NCI-H2081 treated with DMSO at 0.1 percent for 48 hours (cell line): ENCODE measurements at places on chromosomes 1 and 21.

- DNase-seq: no peak
Measured at GRCh38 chr1:167360120-167360519, 139.4 kb downstream of the POU2F1 start.

GRCh38 chr21:21046063-21046462 is 47.9 kb downstream of the NCAM2 start:
- no peak for DNase-seq

- DNase-seq: no peak
Measured at GRCh38 chr1:28139025-28139712, 37.3 kb downstream of the PTAFR start.

DNA sequence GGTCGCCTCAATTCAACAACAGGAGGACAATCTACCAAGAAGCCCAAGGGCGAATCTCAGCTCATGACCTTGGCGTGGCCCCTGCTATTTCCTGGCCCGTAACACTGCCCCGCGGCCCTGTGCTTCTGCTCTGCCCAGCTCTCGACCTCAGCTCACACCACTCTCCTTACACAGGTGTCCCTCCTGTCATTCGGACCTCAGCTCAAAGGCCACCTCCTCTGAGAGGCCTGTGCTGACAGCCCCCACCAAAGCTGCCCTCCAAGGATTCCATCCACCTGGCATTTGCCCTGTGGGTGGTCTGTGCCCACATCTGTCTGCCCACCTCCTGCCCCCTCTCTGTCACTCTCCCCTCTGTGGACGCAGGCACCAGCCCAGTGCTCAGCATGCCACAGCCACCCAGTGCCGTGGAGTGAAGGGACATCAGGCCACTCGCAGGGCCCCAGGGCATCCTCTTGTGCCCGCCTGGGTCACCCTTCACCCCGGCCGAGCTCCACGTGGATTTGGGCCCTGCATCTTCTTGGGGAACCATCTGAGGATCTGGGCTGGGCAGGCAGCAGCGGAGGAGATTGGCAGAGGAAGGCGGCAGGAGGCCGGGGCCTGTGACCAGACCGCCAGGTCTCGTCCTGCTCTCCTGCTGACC is 70.3 kb downstream of the DHRS3 start:
- DNase-seq: no peak

GRCh38 chr1:151549199-151549598 is 9.1 kb downstream of the TUFT1 start:
- DNase-seq: no peak

GRCh38 chr1:205991237-205991636 is 12.0 kb downstream of the RAB7B start:
- DNase-seq: no peak

- DNase-seq: no peak
Measured at GRCh38 chr1:169495046-169495775, 9.5 kb upstream of the SLC19A2 start.

DNA sequence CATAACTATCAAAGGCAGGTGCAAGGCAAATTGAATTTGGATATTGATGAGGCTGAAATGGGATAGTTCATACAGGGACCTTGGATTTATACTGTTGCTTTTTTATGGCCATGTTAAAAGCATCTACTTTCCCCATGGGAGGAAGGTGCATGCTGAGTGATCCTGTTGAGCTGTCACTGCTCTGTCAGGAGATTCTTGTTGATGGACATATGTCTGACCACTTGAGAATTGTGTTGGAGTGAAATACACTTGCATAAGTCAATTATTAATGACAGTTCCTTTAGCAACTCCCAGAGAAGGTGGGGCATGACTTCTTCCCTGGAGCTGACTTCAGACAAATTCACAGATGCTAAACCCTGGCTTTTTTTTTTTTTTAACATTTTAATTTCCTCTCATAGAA is 58.4 kb upstream of the DYNLT5 start:
- DNase-seq: no peak

GRCh38 chr1:196074182-196074581 is 534.1 kb downstream of the KCNT2 start:
- DNase-seq: no peak

- DNase-seq: no peak
Measured at GRCh38 chr1:8097908-8098307, 71.8 kb upstream of the ERRFI1 start.

DNA sequence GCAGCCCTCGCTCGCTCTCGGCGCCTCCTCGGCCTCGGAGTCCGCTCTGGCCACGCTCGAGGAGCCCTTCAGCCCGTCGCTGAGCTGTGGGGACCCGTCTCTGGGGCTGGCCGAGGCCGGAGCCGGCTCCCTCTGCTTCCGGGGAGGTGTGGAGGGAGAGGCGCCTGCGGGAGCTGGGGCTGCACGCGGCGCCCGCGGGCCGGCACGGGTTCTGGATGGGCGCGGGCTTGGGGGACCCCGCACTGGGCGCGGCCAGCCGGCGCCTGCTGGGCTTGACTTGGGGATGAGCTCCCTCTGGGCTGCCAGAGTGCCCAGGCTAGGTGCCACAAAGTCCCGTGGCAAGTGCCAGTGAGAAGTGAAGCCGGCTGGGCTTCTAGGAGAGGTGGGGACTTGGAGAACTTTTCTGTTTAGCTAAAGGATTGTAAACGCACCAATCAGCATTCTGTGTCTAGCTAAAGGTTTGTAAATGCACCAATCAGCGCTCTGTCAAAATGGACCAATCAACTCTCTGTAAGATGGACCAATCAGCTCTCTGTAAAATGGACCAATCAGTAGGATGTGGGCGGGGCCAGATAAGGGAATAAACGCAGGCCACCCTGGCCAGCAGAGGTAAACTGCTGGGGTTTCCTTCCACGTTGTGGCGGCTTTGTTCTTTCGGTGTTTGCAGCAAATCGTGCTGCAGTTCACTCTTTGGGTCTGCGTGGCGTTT is 20.2 kb downstream of the EXOC8 start:
- no peak for DNase-seq

DNA sequence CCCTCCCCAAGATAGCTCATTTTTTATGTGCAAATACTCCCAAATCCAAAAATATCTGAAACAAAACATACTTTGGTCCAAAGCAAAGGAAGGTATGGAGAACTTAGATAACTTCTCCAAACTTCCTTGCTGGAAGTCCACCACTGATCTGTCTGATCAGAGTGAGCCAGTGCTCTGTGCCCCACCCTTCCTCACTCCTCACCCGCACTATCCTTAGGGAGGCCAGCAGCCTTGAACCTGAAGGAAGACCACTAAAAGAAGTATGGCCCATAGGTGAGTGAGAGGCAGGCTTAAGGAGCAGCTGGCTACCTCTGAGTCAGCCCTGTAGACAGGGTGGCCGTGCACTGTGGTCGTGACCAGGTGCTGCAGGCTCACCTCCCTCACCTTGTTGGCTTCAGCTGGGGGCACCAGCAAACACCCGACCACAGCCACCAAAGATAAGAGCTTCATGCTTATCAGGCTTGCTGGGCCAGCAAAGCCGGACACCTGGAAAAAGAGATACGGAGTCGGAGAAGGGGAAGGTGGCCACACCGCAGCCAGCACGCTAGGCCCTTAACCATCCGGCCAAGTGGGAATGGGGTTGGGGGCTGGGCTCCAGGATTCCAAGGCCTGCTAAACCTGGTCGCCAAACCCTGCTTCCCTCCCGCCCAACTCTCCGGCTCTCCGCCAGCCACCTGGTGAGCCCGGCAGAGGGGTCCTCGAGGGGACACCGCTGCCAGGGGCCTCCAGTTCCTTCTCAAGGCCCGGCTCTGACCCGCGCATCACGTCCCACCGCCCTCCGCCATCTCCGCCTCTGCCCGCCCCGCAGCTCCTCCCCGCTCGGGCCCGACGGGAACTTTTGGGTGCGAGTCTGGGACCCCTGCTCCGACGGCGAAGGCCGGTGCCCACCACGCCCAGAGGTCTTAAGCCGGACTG is 543 bp downstream of the TMEM9 start:
- no peak for DNase-seq

- DNase-seq: no peak
Measured at GRCh38 chr1:3417082-3417739, 37.3 kb upstream of the ARHGEF16 start.

GRCh38 chr1:209428241-209428921 is 155.1 kb upstream of the CAMK1G start:
- DNase-seq: no peak

DNA sequence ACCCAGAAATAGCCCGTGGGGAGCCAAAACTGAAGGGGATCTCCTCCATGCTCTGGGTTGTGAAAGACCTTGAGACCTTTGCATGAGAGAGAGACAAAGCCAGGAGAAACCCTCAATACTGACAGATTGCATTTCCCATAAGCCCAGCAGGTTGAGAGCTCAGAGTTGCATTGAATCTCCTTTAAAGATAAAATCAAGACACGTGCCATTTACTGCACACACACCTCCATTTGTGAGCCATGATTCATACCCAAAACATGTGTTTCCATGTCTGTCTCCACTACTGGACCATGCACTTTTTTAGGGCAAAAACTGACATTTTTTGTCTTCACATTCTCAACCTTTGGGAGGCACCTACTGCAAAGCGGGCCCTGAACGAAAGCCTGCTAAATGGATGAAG is 144.0 kb upstream of the NRIP1 start:
- DNase-seq: no peak

GRCh38 chr21:25862112-25862511 is 127.3 kb downstream of the GABPA start:
- no peak for DNase-seq

GRCh38 chr1:181423301-181423918 is 59.9 kb upstream of the CACNA1E start:
- peak; percentile 47 for DNase-seq

GRCh38 chr1:25197982-25198662 is 34.2 kb downstream of the SYF2 start:
- DNase-seq: no peak

DNA sequence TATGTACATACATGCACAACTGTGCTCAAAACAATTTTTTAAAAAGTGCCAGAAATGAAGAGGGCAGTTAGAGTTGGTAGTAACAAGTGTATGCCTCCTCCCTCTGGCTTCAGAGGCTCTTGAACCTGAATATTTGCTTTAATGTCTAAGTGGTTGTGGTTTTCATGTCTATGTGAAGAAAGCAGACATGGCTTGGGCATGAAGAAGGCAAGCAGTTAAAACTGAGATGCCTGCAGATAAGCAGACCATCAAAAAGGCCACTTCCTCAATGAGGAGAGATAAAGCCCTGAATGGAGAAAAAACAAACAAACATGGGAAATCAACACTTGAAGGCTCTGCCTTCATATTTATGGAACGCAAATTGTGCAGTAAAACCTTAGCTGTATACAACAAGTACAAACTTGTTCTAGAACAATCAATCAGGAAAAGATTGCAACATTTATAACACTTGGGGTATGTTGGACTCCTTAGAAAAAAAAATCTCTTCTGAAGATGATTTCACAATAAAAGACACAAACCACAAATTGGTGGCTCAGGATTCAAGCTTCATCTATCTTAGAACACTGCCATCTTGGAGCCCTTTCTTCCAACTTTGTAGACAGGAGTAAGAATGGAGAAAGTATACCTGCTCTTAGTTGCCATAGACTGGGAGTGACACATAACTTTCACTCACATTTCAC is 52.7 kb upstream of the PLA2G4A start:
- no peak for DNase-seq

DNA sequence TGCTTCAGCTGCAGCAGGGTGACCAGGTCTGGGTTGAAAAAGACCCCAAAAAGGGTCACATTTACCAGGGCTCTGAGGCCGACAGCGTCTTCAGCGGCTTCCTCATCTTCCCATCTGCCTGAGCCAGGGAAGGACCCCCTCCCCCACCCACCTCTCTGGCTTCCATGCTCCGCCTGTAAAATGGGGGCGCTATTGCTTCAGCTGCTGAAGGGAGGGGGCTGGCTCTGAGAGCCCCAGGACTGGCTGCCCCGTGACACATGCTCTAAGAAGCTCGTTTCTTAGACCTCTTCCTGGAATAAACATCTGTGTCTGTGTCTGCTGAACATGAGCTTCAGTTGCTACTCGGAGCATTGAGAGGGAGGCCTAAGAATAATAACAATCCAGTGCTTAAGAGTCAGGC is 2.9 kb downstream of the C1QA start:
- DNase-seq: no peak

DNA sequence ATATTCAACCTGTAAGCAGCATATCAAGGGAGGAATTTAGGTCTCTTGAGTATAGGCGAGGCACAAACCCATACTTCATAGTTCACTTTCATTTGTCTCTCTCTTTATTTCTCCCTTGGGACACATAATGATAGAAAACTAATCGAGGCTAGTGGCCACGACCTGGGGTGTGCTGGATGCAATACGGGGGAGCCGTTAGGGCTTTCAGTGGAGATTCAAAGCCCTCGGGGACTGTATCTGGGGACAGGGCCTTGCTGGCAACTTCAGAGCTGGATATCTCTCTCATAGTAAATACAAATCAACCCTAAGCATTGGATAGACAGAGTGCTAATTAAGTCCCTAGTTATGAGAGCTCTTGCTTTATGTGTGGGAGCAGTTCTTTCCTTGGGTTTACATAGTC is 36.9 kb upstream of the SLC22A15 start:
- no peak for DNase-seq

DNA sequence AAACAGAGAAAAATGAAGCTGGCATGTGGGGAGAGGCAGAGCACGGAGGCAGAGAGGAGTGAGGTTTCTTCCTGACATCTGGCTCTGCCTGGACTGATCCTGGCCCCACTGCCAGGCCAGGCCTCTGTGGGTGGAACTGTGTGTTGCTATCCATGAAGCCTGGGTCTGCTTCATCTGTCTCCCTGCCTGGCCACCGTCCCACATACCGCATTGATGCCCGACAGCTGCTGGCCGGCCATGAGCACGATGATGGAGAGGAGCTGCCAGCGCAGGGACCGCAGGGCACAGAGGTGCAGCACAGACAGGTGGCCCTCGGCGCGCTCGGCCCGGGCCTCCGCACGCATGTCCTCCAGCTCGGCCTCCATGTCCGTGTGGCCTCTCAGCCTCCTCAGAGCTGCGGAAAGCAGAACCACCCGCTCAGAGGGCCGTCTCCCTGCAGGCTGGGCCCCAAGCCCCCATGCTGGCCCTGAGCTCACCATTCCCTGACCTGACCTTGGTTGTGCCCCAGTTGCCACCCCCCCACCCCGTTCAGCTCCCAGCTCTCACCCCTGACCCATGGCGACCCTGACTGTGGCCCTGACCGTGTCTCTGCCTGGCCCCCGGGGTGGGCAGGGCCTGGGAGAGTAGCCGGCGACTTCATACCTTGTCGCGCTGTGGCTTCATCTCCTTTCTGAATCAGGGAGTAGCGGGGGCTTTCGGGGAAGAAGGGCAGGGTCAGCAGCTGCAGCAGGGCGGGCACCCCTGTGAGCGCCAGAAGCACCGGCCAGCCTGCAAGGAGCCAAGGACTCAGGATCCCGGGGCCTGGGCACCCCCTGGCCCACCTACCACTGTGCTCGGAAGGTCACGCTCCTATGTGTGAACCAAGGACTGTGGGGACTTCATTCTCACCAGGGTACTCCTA is 11.5 kb downstream of the SLC2A7 start:
- DNase-seq: no peak

DNA sequence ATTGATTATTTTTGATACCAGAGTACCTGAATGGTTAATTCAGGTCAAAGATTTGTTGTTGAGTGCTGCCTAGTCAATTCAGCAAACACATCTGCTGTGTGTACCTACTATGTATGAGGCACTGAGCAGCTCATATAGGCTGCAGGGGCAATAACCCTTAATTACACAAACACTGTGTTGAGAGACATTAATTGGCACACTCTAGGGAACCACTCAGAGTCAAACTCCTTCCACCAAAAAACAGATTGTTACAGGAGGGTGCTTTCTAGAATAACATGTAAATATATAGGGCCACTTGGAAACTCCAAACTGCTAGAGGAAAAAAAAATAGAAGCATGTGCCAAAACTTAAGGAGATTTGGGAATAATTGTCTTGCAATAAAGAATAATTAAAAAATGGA is 31.3 kb downstream of the UBE2U start:
- peak; percentile 32 for DNase-seq
